GM19239 (cell line): ENCODE measurements at places on chromosomes 11 and 22.

GRCh38 chr11:934527-934926 lies 8.9 kb downstream of the AP2A2 start:
- DNase-seq = no peak

- DNase-seq = no peak
Observed at GRCh38 chr11:80532633-80533232, 1091.9 kb upstream of the TENM4 start.

- DNase-seq = no peak
Observed at GRCh38 chr11:82405421-82405820, 328.2 kb downstream of the FAM181B start.

DNA sequence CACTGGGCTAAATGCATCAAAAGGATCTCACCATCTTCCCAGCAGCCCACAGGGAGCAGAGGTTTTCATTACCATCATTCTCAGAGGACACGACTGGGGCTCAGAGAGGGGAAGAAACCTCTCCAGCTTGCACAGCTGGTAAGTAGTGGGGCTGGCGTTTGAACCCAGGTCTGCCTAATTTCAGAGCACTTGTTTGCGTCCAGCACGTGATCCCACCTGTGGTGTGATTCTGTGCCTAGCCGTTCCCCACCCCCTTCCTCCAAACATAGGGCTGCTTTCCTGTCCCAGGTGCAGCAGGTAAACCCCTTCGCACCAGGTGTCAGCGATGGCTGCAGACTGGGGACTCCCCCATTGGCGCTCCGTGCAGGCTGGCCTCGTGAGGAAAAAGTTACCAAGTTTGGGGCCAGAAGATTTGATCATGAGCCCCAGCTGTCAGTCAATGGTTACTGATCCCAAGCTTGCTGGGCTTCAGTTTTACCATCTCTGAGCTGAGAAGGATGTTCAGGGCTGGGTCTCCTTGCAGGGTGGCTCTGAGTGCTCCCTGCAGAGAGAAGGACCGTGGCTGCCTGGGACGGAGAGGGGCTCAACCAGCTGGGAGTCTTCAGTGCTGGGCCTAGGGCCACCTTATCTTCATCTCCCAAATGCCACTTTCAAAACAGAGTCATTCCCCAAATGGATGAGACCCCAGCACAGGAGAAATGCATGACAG lies 445.6 kb downstream of the TBC1D22A start:
- DNase-seq = no peak

DNA sequence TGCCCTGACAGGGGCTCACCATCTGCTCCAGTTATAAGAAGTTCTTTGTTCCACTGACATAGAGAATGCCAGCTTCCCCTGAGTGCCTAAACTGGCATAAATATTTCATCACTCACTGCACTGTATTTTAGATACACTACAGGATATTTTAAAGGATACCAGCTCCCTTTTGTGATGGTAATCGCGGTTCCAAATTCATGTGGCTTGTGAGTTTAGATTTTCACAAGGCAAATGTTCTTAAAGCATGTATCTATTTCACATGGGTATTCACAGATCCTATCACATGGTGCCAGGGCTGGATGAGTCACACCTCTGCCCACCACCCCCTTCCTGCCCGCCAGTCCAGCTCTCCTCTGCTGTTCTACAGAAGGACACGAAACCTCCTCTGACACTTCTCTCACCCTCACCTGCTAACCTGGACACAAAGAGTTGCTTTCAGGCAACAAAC lies 105.5 kb downstream of the KCNC1 start:
- DNase-seq = no peak

DNA sequence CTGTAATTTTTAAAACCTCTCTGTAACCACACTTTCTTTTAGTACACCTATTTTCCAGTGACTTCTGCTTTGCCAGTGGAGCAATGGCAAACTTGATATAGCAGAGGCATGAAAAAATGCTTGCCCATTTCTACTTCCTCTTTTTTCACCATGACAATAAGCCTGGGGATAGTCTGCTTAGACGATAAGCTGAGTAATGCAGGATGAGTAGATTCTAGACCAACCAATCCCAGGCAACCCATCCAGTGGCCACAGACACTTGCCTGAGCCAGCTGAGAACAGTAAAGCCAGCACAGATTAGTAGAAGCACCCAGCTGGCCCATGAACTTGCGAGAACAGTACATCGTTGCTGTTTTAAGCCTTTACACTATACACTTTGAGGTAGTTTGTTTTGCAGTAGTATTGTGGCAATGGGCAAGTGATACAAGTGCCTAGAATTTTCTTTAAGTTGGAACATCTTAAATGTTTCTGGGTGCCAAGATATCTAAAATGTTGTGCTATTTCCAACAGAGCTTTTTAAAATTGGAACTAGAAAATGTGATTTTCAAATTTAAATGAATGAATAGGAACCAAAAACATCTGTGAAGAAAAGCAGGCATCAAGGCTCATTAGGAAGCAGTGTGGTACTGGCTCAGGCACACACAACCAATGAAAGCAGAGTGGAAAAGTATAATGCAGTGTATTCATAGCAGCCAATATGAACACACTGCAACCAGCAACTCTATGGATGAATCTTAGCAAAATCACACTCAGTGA lies 37.7 kb downstream of the DDI1 start:
- DNase-seq = no peak

- no peak for DNase-seq
Observed at GRCh38 chr11:28529540-28530410, 421.6 kb downstream of the METTL15 start.
